ENCODE measurements at places on chromosomes 12 and 14. TPM values are rescaled to one million over a fixed set of nuclear protein-coding genes. Genes with fewer than 3 reads are reported as not detected.

- DNase-seq: no peak
These were observed 81.2 kb upstream of the RAP1B start for GRCh38 chr12:68529466-68529865.

- no peak for DNase-seq
These were observed 241.4 kb downstream of the FOXG1 start for GRCh38 chr14:29007990-29008389.

GRCh38 chr14:99891900-99892299 lies 98.7 kb downstream of the EML1 start:
- DNase-seq: no peak

GRCh38 chr12:6038160-6038559 lies 86.3 kb downstream of the VWF start:
- DNase-seq: peak; percentile 55

- peak; percentile 49 for DNase-seq
These were observed 24.2 kb upstream of the RNASE3 start for GRCh38 chr14:20866963-20867362.

DNA sequence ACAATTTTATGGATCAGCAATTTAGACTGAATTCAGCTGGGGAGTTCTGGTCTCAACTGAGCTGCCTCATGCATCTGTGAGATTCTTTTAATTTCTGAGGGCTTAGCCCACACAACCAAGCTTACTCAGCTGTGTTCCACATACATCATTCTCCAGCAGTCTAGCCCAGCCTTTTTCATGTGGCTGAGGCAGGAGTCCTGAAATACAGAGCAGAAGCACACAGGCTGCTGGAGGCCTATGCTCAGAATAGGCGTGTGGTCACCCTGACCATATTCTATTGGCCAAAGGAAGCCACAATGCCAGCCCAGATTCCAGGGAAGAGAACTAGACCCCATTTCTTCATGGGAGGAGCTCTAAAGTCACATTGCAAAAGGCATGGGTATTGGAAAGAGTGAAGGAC lies 72.3 kb upstream of the DHRS4 start:
- DNase-seq: no peak

DNA sequence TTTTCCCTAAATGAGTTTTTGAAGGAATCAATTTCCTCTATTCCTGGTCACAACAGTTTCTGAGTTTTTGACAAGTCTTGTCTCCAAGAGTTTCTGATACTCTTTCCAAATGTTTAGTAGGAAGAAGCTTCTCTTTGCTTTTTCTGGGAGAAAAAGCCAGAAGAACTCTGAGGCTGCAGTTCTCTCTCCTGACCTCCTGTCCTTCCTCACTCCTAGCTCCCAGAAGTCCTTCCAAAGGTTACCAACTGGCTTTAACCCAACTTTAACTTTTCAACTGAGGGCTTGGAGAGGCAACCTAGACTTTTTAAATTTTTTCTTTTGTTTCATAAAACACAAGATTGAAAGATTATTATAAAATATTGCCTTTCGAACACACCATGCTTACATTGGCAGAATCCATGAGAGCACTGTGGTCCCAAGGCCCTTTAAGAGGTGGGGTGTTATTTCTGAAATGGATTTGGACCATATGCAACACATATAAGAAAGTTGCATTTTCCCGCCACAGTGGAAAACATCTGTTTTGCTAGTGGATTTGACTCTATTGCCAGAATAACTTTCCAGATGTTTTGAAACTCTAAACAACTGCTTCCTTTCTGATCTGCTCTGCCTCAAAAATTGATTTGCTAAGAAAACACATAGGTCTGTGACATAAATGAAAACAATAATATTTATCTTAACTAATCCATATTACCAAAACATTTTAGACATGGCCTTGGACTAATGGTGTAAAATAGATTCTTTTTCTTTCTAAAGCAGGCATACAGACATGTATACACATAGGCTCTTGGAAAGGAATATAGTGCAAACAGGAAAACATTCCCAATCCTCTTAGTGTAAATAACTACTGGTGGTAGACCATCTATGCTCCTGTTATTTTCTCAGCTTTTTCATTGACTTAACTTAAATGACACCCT lies 22.3 kb upstream of the EPS8 start:
- no peak for DNase-seq

DNA sequence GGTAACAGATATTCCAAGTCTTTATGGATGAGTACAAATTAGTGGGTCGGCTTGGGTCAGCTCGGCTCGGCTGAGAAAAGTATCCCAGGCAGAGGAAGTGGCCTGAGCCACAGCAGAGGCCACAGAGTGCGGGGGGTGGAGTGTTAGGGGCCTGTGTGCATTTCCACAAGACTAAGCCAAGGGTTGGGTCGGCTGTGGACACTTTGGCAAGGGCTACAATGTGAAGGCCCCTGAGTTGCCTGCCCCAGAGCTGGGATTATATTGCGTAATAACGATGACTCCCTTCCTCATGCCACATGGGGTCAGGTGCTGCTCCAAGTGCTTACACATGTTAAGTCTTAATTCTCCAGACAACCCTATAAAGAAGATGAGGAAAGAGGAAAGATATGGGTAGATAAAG lies 11.4 kb downstream of the EVL start:
- DNase-seq: no peak

GRCh38 chr14:52039124-52039815 lies 29.6 kb downstream of the NID2 start:
- DNase-seq: no peak

GRCh38 chr14:58281969-58282368 lies 16.4 kb upstream of the ARID4A start:
- DNase-seq: no peak

SIX6 gene
- total RNA-seq: not detected

SOCS2 gene
- total RNA-seq: 31.2 TPM

OTOGL gene
- 0.59 TPM for total RNA-seq

MAP3K9 gene
- total RNA-seq: 6.4 TPM

Data from spinal cord (tissue), 10 donors.